ENCODE measurements at places on chromosomes 5 and 9.

DNA sequence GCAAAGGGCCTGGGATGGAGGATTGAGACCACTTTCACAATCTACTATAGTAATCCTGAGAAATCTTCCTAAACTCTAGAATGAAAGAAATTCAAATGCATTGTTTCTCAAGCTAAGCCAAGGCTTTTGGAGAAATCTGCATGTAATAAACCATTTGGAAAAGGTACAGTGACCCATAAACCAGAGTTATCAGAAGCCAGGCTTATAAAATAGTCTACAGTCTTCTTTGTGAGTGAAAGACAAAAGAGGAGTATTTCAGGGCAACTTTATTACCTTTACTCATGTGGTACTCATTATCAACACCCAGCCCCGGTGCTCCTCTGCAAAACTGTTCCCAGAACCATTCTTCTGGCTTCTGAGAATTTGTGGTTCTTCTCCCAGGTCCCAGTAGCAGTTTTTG lies 87.0 kb downstream of the GALNT10 start:
- no peaks in the 10 kb centered on the region for H3K27me3 ChIP-seq
- no peak overlapping the region for H3K4me3 ChIP-seq
- H3K4me1 ChIP-seq = peaks cover 54% of the 10 kb centered on the region
- H3K27ac ChIP-seq = peak overlapping the region; percentile 78
- DNase-seq = no peak
- peaks cover 29% of the 10 kb centered on the region for H3K36me3 ChIP-seq

DNA sequence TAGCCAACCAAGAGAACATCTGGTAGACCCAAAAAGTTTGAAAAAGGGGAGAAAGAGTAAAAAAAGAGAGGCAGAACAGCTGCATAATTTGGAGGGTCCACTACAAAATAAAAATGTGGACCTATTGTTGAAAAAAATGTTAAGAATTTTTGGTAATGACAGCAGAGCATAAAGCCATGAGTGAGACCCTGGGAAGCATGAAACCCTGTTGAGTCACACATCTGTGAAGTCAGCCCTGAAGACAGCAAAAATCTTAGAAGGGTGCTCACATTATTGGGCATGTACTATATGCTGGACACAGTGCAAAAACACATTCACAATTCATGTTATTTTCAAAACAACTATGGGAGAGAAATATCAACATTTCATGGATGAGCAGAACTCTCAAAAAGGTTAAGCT lies 56.4 kb upstream of the LIFR start:
- no peak overlapping the region for H3K4me3 ChIP-seq
- H3K27ac ChIP-seq = no peak overlapping the region
- no peak for DNase-seq
- H3K36me3 ChIP-seq = no peaks in the 10 kb centered on the region

DNA sequence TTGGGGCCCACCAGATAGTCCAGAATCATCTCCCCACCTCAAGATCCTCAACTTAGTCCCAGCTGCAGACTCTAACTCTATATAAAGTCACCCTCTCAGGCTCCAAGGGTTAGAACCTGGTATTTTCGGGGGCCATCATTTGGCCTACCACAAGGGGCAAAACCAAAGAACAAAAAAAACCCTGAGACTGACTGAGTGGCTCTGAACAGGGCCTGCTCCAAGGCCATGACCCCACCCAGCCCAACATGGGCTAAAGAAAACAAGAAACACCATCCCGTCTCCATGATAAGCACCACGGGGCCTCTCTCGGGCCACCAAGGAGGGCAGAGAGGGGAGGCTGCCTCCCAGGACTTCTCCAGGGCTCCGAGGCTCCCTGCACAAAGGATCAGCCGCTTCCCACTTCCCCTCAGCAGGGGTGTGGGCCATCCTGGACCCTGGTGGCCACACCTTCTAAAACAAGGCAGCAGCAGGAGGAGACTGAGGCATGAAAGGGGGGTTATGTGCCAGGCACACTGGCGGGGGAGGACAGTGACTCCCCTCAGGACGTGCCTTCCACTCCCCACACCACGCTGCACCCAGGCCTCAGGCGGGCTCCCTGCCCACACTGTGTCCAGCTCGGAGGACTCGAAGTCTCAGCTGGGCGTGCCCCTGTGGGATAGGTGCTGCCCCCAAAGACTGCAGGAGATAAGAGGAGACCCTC lies 51.5 kb downstream of the SEMA4D start:
- peaks cover 86% of the 10 kb centered on the region for H3K4me1 ChIP-seq
- peak overlapping the region; percentile 50 for H3K4me3 ChIP-seq
- peaks cover 62% of the 10 kb centered on the region for H3K36me3 ChIP-seq
- DNase-seq = no peak
- H3K27me3 ChIP-seq = no peaks in the 10 kb centered on the region

GRCh38 chr5:61330341-61330844 lies 1.7 kb upstream of the ZSWIM6 start:
- no peak for DNase-seq
- peak overlapping the region; percentile 62 for H3K27ac ChIP-seq
- H3K4me3 ChIP-seq = peak overlapping the region; percentile 94

DNA sequence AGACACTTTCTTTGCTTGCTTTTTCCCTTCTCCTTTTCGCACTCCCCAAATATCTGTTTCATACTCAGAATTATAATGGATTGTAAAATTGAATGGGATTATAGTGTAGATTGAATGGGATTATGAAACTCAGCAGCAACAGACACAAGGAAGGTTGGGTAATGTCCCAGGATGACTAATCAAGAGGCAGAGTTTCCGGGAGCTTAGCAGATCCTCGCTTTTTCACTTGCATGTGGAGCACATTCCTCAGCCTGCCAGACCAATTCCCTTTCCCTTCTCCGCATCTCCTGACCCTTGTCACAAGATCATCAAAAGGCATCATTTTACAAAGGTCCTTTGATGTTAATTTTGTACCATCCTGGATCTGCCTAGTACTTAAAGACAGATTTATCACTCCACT lies 55.1 kb upstream of the SLC1A1 start:
- DNase-seq = no peak
- no peak overlapping the region for H3K4me3 ChIP-seq
- H3K27ac ChIP-seq = no peak overlapping the region

GRCh38 chr5:96288845-96289185 lies 144.2 kb downstream of the PCSK1 start:
- no peak overlapping the region for H3K4me3 ChIP-seq
- H3K36me3 ChIP-seq = no peaks in the 10 kb centered on the region
- H3K27me3 ChIP-seq = peaks cover 6% of the 10 kb centered on the region

DNA sequence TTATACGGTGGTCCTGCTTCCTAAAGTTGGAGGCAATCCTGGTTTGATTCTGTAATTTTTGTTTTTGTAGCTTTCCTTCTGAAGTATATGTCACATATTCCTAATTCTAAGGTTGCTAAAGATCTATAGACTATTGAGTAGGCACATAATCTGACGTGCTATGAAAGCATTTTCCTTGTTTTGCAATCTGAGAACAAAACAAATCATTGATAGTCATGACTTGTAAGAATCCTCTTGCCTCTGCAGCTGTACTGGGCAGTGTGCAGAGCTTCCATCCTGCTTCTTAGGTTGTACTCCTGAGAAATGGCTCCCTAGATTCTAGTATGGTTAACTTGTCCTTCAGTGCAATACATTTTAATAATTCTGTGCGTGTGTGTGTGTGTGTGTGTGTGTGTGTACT lies 35.4 kb downstream of the SEMA6A start:
- H3K4me3 ChIP-seq = no peak overlapping the region
- no peaks in the 10 kb centered on the region for H3K4me1 ChIP-seq
- no peak for DNase-seq
- no peaks in the 10 kb centered on the region for H3K36me3 ChIP-seq
- H3K27ac ChIP-seq = no peak overlapping the region
- no peaks in the 10 kb centered on the region for H3K27me3 ChIP-seq

GRCh38 chr5:74261866-74262265 lies 378.7 kb downstream of the ENC1 start:
- no peaks in the 10 kb centered on the region for H3K4me1 ChIP-seq
- no peak for DNase-seq
- H3K27me3 ChIP-seq = peaks cover 4% of the 10 kb centered on the region
- H3K36me3 ChIP-seq = no peaks in the 10 kb centered on the region
- no peak overlapping the region for H3K27ac ChIP-seq

- no peaks in the 10 kb centered on the region for H3K4me1 ChIP-seq
- H3K27me3 ChIP-seq = no peaks in the 10 kb centered on the region
- H3K36me3 ChIP-seq = no peaks in the 10 kb centered on the region
- H3K27ac ChIP-seq = no peak overlapping the region
- DNase-seq = no peak
These were observed 161.9 kb downstream of the ARSB start for GRCh38 chr5:78823196-78823595.

GRCh38 chr5:126461838-126462237 lies 38.6 kb downstream of the GRAMD2B start:
- peaks cover 8% of the 10 kb centered on the region for H3K4me1 ChIP-seq
- no peaks in the 10 kb centered on the region for H3K27me3 ChIP-seq
- no peak overlapping the region for H3K4me3 ChIP-seq

GRCh38 chr5:112366987-112367386 lies 52.1 kb downstream of the EPB41L4A start:
- no peak overlapping the region for H3K4me3 ChIP-seq
- no peaks in the 10 kb centered on the region for H3K4me1 ChIP-seq
- no peak overlapping the region for H3K27ac ChIP-seq
- no peaks in the 10 kb centered on the region for H3K27me3 ChIP-seq

DNA sequence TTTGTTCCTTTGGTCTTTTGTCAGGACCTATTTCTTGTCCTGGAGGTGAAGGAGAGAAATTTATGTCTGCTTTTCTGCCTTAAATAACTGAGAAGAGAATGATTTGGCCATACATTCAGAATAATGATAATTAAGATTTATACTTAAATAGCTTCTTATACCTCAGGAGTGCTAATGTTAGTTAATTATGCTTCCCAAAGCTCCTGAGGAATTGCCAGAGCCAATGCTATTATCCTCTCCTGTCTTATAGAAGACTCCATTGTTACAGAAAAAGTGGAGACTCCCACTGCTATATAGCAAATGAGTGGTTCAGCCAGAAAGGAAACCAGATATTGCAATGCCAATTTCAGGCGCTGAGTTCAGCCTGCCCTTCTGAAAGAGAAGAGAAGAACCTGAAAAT lies 67.0 kb downstream of the NTRK2 start:
- H3K27me3 ChIP-seq = peaks cover 2% of the 10 kb centered on the region
- no peak for DNase-seq
- no peak overlapping the region for H3K27ac ChIP-seq
- H3K4me1 ChIP-seq = no peaks in the 10 kb centered on the region
- H3K4me3 ChIP-seq = no peak overlapping the region

- DNase-seq = no peak
- peak overlapping the region; percentile 72 for H3K27ac ChIP-seq
- no peaks in the 10 kb centered on the region for H3K36me3 ChIP-seq
- no peak overlapping the region for H3K4me3 ChIP-seq
- peaks cover 43% of the 10 kb centered on the region for H3K4me1 ChIP-seq
These were observed 166.3 kb downstream of the C9orf50 start for GRCh38 chr9:129454467-129455067.

DNA sequence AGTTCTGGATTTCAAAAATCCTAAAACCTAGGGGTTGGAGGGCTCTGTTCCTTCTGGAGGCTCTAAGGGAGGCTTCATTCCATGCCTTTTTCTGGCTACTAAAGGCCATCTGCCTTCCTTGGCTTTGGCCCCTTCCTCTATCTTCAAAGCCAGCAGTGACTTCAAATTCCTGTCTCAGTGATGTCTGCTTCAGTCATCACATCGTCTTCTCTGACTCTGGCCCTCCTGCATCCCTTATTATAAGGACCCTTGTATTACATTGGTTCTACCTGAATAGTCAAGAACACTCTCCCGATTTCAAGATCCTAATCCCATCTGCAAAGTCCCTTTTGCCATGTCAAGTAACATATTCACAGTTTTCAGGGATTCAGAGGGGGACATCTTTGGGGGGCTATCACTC lies 60.3 kb downstream of the GNA14 start:
- no peak overlapping the region for H3K27ac ChIP-seq
- peaks cover 2% of the 10 kb centered on the region for H3K27me3 ChIP-seq
- no peaks in the 10 kb centered on the region for H3K36me3 ChIP-seq

- H3K4me3 ChIP-seq = peak overlapping the region; percentile 42
- H3K27me3 ChIP-seq = peaks cover 61% of the 10 kb centered on the region
- H3K36me3 ChIP-seq = peaks cover 6% of the 10 kb centered on the region
- no peak overlapping the region for H3K27ac ChIP-seq
- peak; percentile 47 for DNase-seq
These were observed 1.6 kb downstream of the ZNF462 start for GRCh38 chr9:106864373-106865143.

GRCh38 chr9:131422241-131422792 lies 28.4 kb downstream of the PRRC2B start:
- H3K27ac ChIP-seq = peak overlapping the region; percentile 71
- no peak for DNase-seq
- H3K4me1 ChIP-seq = peaks cover 53% of the 10 kb centered on the region
- no peaks in the 10 kb centered on the region for H3K27me3 ChIP-seq

DNA sequence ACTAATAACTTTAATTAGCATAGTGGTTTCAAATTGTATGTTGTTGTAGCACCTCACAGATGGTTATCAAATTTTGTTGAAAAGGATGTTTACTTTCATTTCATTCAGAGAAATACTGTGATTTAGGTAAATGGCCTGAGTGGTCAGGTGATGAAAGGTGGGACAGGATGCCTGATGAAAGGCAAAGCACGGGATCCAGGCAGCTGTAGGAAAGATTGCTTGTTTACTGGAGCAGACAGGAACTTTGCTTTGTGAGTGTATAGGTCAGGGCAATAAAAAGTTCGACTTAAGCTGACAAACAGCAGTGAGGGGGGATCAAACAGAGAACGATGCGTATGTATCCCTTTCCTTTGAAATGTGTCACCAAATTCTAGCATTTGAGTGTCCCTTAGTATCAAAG lies 19.0 kb downstream of the KIAA1958 start:
- no peak overlapping the region for H3K27ac ChIP-seq
- no peaks in the 10 kb centered on the region for H3K27me3 ChIP-seq
- H3K4me3 ChIP-seq = no peak overlapping the region
- H3K36me3 ChIP-seq = no peaks in the 10 kb centered on the region

- no peaks in the 10 kb centered on the region for H3K4me1 ChIP-seq
- H3K4me3 ChIP-seq = no peak overlapping the region
- DNase-seq = no peak
- H3K27ac ChIP-seq = no peak overlapping the region
- no peaks in the 10 kb centered on the region for H3K27me3 ChIP-seq
These were observed 67.0 kb downstream of the MCTP1 start for GRCh38 chr5:95217881-95218280.

DNA sequence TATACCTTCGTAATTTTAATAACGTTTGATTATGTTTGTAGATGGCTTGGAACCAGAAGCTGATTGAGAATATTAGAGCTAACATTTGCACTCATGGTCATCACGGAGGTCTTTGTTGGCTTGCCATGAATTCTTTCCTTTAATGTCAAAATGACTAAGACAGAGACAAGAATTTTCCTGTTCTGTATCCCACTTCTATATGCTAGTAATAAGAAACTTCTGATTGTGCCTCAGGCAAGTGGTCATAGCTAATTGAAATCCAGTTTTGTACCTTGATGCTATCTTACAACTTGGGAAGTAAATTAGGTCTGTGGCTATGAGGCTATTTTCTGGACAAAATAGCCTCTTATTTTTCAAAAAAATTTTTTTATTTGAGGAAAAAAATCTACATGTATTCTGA lies 167.6 kb downstream of the RANBP17 start:
- H3K27me3 ChIP-seq = no peaks in the 10 kb centered on the region
- H3K4me1 ChIP-seq = no peaks in the 10 kb centered on the region
- DNase-seq = no peak
- no peak overlapping the region for H3K4me3 ChIP-seq
- H3K27ac ChIP-seq = no peak overlapping the region
- H3K36me3 ChIP-seq = no peaks in the 10 kb centered on the region

- DNase-seq = no peak
- no peaks in the 10 kb centered on the region for H3K4me1 ChIP-seq
- no peak overlapping the region for H3K27ac ChIP-seq
- no peak overlapping the region for H3K4me3 ChIP-seq
- H3K36me3 ChIP-seq = peaks cover 31% of the 10 kb centered on the region
These were observed 70.4 kb downstream of the TEX10 start for GRCh38 chr9:100282388-100282719.

Data from activated CD4-positive, alpha-beta T cell treated with anti-CD3 and anti-CD28 coated beads, Interleukin-2, amount 10 ng/mL, durations not matched to agents 24 days and 14 days (primary cell).